ENCODE measurements at places on chromosomes 1 and 21.

- no peak for DNase-seq
Measured at GRCh38 chr1:39154553-39155421, 49.7 kb upstream of the MACF1 start.

DNA sequence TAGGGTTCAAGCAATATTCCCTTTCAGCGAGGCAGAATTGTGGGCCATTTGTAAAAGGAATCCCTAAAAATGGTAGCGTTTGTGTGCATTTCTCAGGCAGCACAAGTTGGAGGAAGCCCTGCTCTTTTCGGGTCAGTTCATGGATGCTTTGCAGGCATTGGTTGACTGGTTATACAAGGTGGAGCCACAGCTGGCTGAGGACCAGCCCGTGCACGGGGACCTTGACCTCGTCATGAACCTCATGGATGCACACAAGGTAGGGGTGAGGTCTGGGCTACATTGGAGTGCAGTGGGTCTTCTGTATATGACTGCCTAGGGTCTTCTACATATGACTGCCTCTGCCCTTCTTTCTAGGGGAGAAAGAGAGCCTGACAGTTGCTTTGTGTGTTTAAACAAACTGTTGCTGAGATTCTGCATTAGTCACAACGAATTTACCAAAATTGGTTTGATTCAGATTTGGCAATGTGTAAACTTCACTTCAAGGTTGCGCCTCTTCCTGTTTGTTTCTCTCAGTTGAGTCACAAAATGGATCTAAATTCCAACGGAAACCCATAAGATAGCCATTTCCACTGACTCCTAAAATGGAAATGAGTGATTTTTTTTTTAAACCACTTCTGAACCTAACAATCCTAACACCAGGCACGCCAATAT lies 40.4 kb upstream of the BMP8A start:
- no peak for DNase-seq

DNA sequence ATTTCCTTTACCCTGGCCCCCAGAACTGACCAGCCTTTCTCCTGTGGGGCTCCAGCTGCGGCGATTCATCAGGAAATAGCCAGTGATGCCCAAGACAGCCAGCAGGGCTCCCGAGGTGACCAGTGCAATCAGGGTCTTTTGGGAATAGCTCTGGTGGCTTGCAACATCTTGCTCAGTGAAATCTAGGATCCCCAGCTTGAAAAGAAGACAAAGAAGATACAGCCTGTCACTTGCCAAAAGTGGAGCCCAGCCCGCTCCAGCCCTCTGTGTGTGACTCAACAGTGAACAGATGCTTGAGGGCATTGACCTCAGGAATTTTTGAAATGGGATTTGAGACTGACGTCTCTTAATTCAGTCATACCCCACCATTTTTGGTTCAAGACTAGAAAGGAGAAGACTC lies 22.3 kb downstream of the CD34 start:
- DNase-seq = no peak

DNA sequence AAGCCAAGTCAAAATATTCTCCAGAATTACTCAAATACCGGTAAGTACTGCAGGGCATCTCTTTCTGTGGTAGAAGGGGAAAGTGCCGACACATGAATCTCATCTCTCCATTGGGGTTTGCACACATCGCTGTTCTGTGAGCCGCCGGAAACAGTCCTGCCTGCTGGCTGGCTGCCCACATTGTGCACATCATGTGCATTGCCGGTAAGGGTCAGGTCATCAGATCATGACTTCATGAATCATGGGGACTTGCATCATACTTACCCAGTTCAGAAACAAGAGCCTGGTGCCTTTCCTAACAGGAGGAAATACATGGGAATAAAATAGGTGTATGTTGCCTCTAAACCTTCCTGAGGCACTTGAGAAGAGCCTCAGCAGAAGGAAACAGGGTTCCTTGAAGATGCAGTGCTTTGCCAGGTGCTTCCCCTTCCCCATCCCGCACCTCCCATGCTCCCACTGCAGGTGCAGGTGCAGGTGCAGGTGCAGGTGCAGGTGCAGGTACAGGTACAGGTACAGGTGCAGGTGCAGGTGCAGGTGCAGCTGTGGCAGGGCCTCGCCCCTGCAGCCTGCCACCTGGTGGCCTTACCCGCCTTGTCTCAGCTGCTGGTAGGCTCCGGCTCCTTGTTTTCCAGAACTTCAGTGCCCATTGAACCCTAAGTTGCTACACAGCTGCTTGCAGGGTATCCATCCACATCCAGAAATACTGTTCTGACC lies 26.5 kb downstream of the GPR137B start:
- no peak for DNase-seq

DNA sequence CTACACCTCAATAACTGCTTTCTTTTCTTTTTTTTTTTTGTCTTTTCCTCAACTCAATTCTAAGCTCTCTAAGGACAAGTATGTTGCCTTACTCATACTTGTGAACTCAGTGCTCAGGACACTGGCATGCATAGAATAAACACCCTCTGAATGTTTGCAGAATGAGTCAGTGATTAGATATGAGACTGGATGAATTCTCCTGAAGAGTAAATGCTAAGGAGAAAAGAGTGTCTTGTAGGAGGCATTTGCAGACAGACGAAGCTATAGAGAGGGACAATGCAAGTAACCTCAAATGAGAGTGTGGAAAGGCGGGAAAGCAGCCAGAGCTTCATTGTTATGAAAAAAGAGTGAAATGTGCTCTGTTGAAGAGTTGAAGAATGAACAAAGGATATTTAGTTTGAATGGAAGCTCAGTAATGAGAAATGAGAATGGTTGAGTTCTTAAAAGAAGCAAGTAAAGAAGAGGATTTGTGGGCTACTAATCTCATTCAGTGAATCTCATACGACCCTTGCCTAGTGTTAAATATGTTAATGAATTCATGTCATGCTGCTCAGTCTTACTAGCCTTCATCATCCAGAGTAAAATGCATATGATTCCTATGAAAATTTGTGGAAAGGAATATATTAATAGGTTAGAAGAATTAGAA lies 166.1 kb upstream of the DPYD start:
- no peak for DNase-seq

DNA sequence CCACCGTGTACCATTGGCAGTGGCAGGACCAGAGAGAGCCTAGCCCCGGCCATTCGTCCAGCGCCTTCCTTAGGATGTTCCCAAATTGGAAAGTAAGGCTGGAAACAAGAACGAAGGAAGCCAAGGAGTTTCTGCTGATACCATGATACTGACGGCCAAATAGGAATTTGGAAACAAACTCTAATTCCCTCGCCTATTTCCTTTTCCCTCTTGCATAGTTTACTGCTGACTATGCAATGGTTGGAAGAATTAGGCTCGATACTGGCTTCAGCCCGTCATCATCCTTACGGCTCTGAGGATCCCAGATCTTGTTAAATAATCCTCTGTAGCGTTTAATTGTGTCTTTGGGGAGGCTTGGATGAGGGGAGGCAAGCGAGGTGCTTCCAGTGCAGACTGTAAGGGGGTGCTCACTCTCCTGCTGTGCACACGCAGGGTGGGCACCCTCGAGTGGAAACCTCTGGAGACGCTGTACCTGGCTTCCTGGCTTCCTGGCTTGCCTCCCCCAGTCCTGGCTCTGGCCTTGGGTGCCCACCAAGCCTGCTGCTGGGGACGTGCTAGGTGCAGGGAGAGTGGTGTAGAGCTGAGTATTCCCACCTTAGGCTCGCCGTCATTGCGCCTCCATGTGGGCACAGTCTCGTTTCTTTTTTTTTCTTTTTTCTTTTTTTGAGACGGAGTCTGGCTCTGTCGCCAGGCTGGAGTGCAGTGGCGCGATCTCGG lies 27.4 kb upstream of the CAMTA1 start:
- no peak for DNase-seq

All from NCI-H1436 (cell line).